ENCODE measurements at places on chromosomes 2 and 18.
A peak's percentile ranks its signal among the peaks of the same experiment; 100 is the strongest.

DNA sequence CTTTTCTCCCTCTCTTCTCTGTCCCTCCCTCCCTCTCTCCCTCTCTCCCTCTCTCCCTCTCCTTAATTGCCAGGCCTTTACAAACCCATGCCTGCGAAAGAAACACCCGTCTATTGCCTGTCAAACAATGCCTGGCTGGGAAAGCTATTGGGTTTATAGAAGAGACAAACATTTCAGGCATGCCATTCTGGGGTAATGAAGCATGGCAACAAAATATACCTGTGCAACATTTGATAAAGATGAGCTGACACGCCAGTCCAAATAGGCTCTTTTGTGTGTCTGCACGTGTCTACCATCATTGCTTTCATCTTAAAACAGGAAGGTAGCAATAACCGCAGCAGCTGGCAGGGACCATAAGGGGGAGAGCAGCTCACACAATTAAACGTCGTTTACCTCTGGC is 282.1 kb downstream of the ZNF516 start:
- peak; percentile 98 for DNase-seq

GRCh38 chr2:39432701-39433100 is 4.4 kb downstream of the MAP4K3 start:
- DNase-seq: no peak

- DNase-seq: no peak
Measured at GRCh38 chr2:4188561-4188960, 485.2 kb downstream of the DCDC2C start.

- DNase-seq: no peak
Measured at GRCh38 chr2:21269382-21269781, 145.6 kb downstream of the TDRD15 start.

DNA sequence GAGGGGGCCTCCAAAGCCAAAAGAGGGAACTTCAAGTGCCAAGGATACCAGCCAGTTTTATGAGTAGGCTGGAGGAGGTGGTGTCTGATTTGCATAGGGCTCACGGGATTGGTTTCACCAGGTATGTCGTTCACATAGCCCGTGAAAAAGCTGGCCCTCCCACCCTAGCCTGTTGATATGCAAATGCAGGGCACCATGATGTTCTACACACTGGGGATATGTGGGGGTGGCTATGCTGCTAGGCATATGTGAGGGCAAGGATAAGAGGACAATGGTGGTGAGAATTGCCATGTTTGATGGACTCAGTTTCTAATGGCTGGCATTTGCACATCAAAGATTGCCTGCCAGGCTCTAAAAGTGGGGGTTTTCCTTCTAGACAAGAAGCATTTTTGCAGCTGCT is 378.6 kb downstream of the DPP10 start:
- DNase-seq: no peak

GRCh38 chr2:240401308-240401707 is 34.2 kb upstream of the GPC1 start:
- no peak for DNase-seq

- DNase-seq: no peak
Measured at GRCh38 chr18:51716277-51716676, 518.8 kb upstream of the MEX3C start.

- DNase-seq: peak; percentile 50
Measured at GRCh38 chr2:236352761-236353593, 88.8 kb upstream of the ASB18 start.

- no peak for DNase-seq
Measured at GRCh38 chr18:37624318-37624717, 58.7 kb upstream of the CELF4 start.

DNA sequence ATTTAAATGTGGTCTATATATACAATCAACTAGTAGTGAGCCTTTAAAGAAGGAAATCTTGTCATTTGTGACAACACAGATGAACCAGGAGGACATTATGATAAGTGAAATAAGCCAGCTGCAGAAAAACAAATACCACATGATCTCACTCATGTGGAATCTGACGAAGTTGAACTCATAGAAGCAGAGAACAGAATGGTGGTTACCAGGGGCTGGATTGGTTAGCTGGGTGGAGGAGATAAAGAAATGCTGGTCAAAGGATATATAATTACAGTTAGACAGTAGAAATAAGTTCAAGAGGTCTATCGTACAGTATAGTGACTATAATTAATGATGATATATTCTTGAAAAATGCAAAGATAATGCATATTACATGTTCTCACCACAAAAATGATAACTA is 267.9 kb downstream of the FBXO15 start:
- no peak for DNase-seq

GRCh38 chr2:200781616-200782015 is 30.1 kb upstream of the BZW1 start:
- no peak for DNase-seq

- no peak for DNase-seq
Measured at GRCh38 chr2:188695953-188696352, 278.2 kb upstream of the COL3A1 start.

GRCh38 chr2:39703181-39703872 is 37.6 kb downstream of the TMEM178A start:
- no peak for DNase-seq

GRCh38 chr2:170115501-170116229 is 62.3 kb upstream of the MYO3B start:
- no peak for DNase-seq

GRCh38 chr2:187091664-187092063 is 242.7 kb upstream of the ZSWIM2 start:
- DNase-seq: no peak

DNA sequence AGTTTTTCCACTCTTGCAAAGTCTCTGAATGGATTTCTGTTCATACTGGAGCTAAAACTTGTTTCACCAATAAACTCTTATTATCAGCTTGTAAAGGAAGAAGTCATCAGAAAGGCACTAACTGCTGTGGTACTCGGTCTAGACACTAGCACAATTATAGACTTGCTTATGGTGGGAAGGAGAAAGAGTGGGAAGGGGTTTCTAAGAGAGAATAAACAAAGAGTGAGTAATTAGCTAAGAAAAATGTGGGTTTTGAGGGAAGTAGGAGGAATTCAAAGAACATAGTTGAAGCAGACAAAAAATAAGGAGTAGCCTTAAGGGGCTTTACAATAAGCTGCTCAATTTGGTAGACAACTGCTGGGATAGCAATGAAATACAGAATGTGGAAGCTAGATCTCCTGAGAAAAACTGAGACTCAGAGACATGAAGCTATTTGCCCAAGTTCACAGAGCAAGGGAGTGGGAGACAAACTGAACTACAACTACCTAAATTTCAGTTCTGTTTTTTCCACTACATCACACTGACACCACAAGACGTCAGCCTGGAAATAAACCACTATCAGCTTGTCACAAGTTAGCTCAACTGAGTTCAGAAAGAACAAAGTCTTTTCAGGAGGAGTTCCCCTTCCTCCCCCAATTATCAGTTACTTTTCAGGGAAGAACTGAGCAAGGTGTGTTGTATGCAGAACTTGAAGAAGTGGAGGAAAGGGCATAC is 59.7 kb downstream of the MAP4K3 start:
- DNase-seq: no peak

- DNase-seq: no peak
Measured at GRCh38 chr18:1002653-1003178, 98.0 kb downstream of the ADCYAP1 start.

- no peak for DNase-seq
Measured at GRCh38 chr2:165682546-165682945, 111.5 kb downstream of the GALNT3 start.

DNA sequence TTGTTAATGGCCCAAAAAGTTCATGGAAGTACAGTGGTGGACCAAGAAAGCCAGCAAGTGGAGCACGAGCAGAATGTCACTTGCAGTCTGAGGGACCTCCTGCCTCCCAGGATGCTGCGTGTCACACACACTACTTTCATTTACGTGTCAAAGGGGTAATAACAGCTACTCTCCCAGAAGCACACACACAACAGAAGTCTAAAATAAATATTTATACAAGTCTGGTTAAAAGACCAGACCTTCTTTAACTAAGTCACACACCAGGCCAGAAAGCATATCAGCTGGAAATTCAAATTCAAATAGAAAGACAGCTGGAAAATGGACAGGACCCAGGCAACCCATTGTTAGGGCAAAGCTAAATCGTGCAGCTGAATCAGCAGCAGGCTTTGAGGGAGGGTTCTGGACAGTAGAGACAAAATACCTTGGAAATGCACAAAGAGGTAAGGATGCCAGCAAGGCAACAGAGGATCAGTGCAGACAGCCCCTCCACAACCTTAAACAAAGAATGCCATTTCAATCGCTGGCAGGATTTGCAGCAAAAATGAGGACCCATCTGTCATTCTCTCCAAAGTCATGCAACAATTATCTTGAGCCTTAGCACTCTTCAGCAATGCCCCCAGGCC is 160.5 kb downstream of the TMEM163 start:
- peak; percentile 84 for DNase-seq

DNA sequence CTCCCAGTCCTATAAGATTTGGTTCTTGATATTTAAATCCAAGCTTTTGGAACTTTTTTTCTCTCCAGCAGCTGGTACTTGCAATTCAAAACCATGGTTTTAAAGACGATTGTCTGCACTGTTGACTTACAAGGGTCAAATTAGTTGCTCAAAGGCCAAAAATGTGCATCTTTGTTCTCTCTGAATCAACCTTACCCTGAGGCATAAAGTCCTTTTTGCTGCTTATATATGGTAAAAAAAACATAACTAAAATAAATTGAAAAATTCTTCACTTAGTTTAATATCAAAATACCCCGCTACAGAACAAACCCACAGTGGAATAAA is 592.7 kb downstream of the XIRP2 start:
- DNase-seq: no peak

DNA sequence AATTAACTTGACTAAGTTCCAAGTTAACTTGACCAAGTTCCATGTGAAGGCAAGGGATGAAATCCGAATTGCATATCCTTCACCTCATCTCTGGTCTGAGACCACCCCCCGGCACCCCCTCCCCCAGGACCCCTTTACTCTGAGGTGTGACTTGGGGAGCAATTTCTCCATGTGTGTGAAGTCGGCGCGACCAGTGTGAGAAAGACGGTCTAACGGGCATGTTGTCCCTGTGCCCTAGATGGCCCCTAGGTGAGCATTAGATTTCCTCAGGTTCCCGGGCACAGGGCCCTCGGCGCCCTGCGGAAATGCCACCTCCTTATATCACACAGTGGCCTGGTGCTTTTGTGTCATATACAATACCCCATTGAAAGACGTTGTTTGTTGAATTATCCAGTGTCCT is 137.1 kb downstream of the CTIF start:
- no peak for DNase-seq

GRCh38 chr2:23091900-23092299 is 293.1 kb upstream of the KLHL29 start:
- no peak for DNase-seq

- DNase-seq: no peak
Measured at GRCh38 chr2:47198985-47199451, 43.9 kb upstream of the STPG4 start.

DNA sequence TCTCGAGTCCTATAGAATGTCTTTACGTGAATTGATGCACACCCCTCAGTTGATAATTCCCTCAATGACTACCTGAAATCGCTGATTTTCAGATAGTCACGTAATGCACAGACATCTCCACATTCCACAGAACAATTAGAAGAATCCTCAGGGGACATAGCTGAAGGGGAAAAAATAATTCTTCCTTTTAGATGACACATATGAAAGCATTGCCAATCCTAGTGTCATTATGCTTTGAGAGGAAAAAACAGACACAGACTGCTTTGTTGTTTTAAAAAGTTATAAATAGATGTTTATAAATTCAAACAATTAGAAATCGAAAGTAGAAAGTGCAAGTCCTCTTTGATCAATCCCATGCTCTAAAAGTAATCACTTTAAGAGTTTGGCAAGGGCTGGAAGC is 100.6 kb upstream of the FN1 start:
- DNase-seq: no peak

- peak; percentile 20 for DNase-seq
Measured at GRCh38 chr2:230713331-230714135, 891 bp downstream of the CAB39 start.

GRCh38 chr2:142082368-142082767 is 48.4 kb downstream of the LRP1B start:
- DNase-seq: no peak

GRCh38 chr18:28078849-28079248 is 98.1 kb downstream of the CDH2 start:
- no peak for DNase-seq

GRCh38 chr2:207831584-207832248 is 62.0 kb upstream of the FZD5 start:
- no peak for DNase-seq

Data from NCI-H345 (cell line).